Hematopoietic multipotent progenitor cell treated with erythropoietin and hydrocortisone succinate and interleukin-3 and kit ligand, for 8 days (in vitro differentiated cells): ENCODE measurements at places on chromosomes 3 and 15.

- DNase-seq = peak; percentile 17
Measured at GRCh38 chr15:77069521-77070121, 1.3 kb downstream of the TSPAN3 start.

GRCh38 chr3:81349816-81350340 lies 411.6 kb downstream of the GBE1 start:
- no peak for DNase-seq

DNA sequence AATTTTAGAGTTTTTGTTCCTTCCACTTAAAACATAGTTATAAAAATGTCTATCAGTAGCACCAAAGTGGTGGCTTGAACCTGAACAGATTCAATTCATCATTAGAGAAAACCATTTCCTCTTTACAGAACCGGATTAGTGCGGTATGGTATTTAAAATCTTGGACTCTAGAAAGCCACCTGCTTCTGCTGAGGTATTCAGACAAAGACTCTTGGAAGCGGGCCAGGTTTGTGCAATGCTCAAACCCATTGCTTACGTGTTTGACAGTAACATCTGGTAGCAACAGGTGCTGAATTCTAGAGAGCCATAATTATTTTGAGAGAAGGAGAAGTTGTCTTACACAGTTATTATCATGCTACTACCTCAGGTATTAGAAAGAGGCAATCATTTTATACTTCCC lies 290.5 kb downstream of the NAALADL2 start:
- DNase-seq = no peak

DNA sequence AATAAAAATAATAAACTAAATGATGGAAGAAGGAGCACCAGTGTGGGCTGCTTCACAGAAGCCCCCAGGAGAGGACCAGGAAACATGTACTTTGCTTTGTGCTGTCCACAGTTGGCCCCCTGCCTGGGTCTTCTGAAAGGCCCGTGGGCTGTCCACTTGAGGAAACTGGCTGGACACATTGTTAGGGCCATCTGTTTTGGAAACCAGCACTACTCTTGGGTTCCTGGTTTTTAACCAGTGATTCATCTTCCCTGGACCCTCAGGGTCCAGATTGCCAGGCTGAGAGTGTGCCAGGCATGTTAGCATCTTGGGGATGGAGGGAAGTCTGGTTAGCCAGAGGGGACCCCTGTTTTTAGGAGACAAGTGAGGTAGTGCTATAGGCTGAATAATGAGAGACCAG lies 297.2 kb upstream of the C2CD4B start:
- no peak for DNase-seq

GRCh38 chr3:112776000-112776399 lies 70.7 kb downstream of the CD200R1L start:
- DNase-seq = no peak

DNA sequence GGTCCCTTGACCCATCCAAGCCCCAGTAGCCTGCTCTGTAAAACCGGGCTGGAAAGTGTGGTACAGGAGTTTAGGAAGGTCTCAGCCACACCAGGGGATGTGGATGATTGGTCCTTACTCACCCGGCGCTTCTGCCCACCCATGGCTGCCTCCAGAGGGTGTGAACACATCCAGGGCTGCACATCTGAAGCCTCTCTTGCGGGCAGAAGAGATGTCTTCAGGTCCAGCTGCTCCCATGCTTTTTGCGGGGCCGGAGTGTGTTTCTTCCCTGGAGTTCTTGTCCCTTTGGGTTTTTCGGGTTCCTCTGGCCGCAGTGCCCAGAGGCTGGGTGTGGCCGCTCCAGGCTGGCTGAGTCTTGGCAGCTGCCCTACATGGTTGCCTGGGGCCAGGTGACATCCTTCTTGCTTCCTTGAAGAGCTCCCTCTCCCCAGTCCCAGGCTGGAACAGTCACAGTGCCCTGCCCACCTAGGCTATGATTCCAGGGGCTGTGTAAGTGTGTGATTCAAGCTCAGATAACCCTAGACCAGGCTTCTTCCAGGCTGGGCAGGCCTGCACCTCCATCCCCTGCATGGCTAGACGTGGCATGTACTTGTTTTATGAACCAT lies 33.9 kb downstream of the HDAC11 start:
- DNase-seq = no peak

- no peak for DNase-seq
Measured at GRCh38 chr3:50250514-50250913, 14.5 kb downstream of the GNAI2 start.

- no peak for DNase-seq
Measured at GRCh38 chr3:53536282-53536681, 41.9 kb downstream of the CACNA1D start.

DNA sequence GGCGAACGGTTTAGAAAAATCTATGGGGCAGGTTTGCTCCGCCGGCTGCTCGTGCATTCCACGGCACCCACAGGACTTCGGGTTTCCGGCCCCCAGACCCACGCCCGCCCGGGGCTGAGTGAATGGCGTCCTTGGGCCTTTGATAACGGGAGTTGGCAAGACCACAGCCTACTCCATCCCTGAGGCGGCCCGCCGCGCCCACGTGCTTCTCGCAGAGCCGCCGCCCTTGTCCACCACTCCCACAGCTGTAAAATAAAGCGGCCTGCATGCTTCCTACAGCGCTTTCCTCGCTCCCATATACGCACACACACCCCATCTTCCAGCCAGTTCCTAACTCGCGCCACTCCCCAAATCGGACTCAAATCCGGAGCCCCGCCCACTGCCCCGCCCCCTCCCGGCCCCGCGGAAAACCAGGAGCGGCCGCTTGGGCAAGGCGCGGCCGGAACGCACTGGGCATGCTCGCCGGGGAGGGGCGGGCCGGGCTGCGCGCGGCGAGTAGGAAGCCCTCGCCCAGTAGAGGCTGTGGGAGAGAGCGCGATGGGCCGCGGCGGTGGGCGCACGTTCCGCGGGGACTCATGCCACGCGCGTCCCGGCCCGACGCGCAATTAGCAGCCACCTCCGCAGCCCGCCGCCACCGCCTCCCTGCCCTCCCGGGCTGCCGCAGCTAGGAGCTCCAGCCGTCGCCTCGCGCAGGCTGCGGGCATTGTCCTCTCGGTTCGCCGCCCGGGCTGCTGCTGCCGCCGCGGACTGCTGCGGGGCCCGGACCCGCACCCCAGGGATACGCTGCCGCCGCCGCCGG lies at the start of gene RAP2B:
RAP2B (plus strand) TSS at position 513 of the 799 bp plus-strand sequence. CDS start 468 bp downstream, outside the sequence.
- DNase-seq = peak; percentile 96

GRCh38 chr15:71502077-71502432 lies 308.3 kb upstream of the NR2E3 start:
- DNase-seq = no peak

GRCh38 chr3:100754563-100755334 lies 45.5 kb downstream of the TFG start:
- no peak for DNase-seq

- no peak for DNase-seq
Measured at GRCh38 chr3:108044699-108045098, 46.1 kb downstream of the CD47 start.

DNA sequence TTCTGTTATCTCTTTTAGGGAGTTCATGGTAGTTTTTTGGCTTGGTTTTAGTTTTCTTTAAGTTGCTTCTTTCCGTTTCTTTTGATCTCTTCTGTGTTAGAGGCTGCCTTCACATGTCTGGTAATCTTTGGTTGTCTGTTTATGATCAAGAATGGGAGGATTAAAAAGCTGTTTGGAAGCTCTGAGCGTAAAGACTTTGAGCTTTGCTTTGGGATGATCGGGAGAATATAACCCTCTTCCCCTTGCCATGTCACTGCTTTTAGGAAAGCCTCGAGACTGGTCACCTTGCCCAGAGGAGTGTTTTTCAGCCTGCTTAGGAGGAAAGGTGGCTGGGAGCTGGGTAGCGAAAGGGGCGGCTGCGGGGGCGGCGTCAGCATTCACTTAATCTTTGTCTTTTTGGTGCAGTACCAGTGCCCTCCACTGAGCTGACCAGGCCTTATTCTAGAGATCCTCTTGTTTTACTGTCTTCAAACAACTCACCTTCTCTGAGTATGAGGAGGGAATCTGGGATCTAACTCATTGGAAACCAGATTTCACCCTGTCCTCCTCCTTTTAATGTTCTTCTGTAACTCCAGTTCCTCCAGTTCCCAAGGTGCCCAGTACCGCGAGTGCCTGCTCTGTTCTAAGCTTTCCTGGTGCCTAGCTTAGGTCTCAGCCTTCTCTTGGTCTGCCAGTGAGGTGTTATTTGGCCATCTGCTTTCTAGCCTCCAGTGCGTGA lies 15.5 kb downstream of the TATDN2 start:
- DNase-seq = peak; percentile 58

GRCh38 chr3:182182531-182182968 lies 470.8 kb downstream of the SOX2 start:
- DNase-seq = no peak

- DNase-seq = no peak
Measured at GRCh38 chr3:150627557-150627956, 24.4 kb downstream of the SELENOT start.

DNA sequence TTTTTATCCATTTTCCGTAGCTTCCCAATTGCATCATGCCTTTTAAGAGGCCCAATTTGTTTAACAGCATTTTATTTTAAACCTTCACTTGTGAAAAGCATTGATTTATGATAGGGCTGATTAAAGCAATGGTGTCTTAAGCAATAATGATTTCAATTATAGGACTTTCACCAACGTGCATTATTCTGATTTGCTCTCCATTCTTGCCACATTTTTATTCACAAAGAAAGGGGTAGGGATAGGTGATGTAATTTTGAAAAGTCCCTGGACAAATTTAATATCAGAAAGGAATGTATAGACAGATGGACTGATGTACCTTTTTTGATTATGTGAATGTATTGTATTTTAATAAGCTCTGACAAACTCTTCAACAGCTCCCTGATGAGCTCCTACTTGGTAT lies 37.9 kb upstream of the NR2F2 start:
- DNase-seq = no peak

DNA sequence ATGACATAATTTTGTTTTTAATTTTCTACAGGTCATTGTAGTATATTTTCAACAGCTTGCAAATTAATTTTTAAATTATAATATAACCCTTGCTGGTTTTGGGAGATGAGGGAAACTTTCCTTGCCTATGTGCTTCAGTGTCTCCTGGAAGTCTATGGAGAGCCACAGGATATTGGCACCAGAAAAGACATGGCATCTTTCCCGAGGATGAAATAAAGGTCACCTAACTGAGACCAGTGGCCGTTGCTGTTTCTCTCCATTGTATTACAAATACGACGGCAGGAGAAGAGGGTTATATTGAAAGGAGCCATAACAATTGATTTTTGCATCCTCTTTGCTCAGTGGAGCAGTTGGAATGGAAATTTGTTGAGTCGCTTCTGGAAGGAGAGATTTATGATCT lies 19.9 kb upstream of the AQP9 start:
- DNase-seq = no peak

- no peak for DNase-seq
Measured at GRCh38 chr3:98508582-98508981, 11.1 kb downstream of the OR5K2 start.

DNA sequence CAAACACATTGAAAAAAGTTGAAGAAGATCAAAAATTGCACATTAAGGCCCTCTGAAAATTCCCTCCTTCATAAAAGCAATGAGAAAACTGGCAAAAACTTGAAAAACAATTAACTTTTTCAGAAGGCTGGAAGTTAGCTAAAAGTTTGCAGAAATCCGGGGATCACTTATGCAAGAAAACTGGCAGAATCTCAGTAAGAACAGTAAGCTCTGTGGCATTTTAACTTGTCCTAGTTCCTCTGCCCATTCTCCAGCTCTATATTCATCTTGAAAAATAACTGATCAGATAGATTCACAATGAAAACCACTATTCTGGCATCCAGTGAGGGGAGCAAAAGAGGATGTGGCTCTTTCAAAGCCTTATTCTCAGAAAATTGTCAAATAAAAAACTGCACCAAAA lies 566.8 kb downstream of the NTRK3 start:
- DNase-seq = no peak

DNA sequence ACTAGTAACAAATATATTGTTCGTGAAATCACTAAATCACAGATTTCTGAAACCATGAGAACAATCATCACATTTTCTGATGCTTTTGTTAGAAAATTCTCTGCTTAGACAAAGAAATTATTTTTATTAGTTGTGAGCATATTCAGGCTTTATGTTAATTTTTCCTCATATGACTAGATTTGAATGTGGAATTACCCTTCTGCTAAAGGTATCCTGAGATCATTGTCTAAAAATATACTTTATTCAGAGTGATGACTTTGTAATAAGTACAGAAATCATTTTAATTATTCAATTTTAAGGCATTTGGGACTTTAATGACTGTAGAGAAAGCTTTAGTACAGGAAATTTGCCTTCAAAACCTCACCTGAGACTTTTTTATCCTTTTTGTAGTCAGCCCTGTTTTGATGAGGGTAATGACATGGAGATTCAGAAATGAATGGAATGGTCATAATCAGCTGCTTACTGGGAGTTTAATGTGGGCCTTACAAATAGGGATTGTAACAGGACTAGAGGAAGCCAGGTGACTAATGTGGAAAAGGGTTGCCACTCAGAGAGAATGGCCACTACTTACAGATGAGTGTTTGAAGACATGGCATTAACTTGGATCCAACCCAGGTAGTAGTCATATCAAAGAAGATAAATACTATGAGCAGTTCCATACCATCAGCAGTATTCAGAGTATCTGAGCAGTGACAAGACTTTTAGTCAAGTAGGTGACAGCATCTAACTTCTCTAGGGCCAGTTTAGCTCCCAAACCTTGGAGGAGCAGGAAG lies 148.3 kb downstream of the MBNL1 start:
- DNase-seq = no peak

DNA sequence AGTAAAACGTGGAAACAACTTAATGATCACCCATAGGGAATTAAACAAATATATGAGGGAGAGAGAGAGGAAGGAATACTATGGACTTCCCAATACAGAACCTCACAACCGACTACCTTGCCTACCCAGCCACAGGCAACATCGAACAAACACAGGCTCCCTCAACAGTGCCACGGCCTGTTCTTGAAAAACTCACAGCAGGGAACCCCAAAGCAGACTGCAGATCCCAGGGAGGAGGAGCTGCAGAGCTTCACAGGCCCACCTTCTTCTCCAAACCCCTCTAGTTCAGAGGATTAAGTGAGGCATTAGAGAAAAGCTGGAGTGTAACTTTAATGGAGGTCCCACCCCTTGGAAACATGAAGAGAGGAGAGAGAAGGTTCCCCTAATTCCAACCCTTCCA lies 110.2 kb downstream of the ST8SIA2 start:
- no peak for DNase-seq

DNA sequence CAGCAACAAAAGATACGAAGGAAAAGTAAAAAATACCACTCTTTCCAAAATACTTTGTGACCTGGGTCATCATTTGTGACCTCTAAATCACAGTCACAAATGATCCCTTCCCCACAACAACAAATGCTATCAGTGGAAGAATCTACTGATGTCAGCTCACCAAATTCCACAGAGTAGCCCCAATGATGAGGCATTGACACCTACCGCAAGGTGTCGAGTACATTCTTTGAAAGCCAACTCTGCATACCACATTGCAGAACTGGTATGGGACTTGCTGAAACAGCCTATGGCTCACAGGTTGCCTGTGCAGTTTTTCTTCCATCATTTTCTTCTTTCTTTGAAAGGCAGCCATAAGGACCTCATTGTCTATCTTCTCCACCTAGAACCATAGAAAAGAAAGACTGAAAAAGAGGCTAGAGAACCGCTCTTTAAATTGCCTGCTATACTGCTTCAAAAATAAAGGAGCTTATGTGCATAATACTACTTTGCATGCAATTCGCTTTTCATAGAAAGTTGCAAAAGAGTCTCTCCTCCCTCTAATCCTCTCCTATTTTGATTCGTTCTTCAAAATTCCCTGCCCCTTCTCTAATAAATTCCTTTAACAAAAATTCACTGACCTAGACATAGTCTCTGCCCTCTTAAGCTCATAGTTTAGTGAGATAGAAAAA lies 21.4 kb upstream of the KPNA1 start:
- no peak for DNase-seq
